Choroid plexus epithelial cell (primary cell): ENCODE measurements at places on chromosomes 1 and 21.

GRCh38 chr1:41743366-41743765 is 175.4 kb downstream of the HIVEP3 start:
- no peak for DNase-seq

DNA sequence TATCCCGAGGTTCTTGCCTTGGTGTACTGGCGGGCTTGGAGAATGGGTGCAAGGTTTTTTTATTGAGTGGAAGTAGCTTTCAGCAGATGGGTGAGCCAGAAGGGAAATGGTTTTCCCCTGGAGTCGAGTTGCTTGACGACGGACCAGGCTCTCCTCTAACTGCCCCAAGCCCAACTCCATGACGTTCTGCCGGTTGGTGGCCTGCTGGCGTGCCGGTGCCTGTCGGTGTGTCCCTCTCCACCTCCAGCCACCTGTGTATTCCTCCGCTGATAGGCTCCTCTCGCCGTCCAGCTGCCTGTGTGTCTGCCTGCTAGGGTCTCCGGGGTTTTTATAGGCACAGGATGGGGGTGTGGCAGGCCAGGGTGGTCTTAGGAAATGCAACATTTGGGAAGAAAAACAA is 34.3 kb upstream of the PTGFRN start:
- DNase-seq = no peak

- DNase-seq = peak; percentile 55
Observed at GRCh38 chr1:12472798-12473551, 145.0 kb downstream of the DHRS3 start.

GRCh38 chr1:2946291-2946690 is 75.0 kb upstream of the ACTRT2 start:
- DNase-seq = no peak

DNA sequence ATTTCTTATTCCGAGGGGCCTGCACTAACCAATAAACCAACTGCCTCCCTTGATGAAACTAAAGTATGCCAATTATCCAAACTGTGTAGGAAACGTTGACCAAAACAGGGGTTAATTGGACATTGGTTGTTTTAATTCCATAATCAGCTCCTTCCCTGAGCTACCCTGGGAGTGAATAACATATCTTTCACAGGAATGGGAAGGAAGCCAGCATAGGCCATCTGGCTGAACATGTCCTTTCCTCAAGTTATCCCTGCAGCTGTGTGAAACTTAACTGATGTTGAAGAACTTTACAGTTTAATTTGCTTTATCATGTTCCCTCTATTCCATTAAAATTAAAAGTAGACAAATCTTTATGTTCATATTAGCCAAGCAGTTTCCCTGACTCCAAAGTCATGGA is 75.4 kb downstream of the NRIP1 start:
- DNase-seq = peak; percentile 63

DNA sequence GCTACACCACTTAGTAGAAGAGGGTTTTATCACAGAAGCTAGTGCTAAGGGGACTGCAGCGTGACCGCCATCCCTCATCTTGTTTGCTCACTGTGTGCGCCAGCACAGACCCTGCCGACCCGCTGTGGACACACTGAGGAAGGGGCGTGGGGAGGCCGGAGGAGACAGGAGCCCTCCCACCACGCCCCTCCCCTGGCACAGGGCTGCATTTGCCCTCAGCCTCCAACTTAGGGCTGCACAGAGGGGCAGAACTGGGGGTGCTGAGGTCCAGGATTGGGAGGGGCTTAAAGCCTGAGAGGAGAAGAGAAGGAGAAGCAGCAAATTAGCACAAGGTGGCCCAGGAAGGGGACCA is 37.2 kb downstream of the RRP1 start:
- no peak for DNase-seq

GRCh38 chr1:192459467-192459866 is 116.1 kb upstream of the RGS1 start:
- DNase-seq = no peak

GRCh38 chr1:62012836-62013235 is 181.8 kb upstream of the L1TD1 start:
- no peak for DNase-seq

GRCh38 chr1:244162786-244163530 is 111.9 kb downstream of the ZBTB18 start:
- DNase-seq = peak; percentile 20

DNA sequence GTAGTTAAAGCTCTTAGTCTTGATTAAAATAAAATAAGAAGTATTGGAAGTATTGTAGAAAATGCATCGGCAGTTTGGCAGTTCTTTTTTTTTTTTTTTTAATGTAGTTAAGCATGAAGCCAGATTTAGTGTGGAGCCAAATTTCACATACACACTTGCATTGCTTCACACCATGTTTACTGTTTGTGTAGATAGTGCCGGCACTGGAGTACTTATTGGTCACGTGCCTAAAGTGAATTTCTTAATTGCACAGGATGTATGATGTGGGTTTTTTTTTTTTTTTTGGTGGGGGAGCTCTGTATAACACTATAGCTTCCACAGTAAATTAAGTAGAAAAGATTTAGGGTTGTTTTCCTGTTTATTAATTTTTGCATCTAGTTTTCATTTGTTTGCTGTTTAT is 21.2 kb upstream of the TMEM61 start:
- no peak for DNase-seq

GRCh38 chr1:3681231-3681897 is 29.0 kb downstream of the TP73 start:
- no peak for DNase-seq

DNA sequence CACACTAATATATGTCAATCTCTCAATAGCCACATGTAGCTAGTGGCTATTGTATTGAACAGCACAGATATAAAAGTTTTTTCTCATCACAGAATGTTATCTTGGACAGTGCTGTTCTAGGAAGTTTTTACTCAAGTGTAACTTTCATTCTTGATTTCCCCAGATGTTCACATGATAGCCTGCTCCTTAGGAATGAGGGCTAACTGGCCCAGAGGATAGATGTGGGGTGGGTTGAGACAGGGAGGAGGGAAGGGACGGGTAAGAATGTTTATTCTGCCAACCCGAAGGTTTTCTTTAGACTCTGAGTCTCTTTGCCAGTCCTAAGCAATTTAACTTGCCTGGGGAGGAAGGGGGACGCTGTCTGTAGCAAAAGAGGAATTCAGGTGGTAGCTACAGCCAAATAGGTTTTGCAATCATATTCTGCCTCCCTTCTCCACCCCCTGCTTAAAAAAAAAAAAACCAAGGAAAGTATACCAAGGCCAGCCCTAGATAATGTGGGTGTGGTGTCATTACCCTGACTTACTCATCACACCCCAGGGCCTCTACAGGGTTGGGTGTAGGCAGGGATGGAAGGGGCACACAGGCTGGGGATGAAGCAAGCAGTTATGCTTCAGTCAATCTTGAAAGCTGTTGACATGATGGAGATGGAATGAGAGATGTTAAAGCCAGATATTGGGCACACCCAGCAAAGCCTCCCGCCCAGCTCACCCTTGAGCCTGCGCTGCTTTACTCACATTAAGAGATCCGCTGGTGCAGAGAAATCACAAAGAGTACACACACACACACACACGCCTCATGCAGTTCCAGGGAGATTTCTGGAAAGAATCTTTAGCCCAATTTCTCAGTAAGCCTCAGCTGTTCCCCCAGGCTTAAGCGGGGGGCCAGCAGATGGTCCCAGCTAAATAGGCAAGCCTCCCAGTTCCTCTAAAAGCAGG is 59.9 kb downstream of the PLXNA2 start:
- DNase-seq = peak; percentile 62

DNA sequence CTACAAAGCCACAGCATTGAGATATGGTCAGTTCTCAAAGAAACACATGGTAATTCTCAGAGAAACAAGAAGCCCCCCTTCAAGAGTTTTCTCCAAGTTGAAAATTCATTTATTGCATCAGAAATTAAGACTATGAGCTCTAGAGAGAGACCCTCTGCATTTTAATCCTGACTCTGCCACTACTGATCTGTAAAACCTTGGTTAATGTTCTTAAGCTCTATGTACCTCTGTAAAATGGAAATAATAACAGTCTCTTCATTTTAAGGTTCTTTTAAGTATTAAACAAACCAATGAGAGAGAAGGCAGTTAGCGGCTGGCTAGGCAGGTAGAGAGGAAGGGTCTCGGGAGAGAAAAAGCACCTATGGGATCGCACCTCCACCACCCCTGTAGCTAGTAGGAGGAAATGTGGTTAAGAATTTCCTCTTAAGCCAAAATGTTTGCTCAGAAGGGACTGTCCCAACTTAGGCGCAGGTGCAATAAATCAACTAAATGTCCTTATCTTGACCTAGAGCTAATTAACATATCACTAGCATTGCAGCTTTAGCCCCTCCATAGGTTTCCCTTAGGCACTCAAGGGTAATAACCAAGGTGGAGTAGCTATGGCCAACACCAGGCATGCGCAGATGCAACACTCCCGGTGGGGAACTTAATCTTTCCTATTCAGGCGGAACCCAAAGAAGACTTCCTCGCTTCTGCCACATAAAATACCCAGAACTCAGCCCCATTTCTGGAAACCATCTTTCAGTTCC is 1685.4 kb downstream of the MRPL39 start:
- no peak for DNase-seq

DNA sequence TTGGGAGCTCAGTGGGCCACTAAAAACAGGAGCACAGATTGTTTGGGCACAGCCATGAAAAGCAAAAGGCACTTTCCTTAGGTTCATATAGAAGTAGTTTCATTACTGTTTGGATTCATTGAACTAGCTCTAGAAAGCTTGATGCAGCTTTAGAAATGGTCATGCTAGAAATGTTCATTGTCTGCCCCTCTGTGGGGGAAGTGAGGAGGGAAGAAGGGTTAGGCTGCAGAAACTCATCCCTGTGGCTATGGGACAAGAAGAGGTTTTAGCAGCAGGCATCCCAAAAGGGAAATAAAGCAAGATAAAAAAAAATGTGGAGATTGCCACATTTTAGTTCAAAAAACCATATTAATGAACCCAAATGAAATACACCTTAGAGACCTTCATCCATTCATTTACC is 359.6 kb upstream of the PTBP2 start:
- DNase-seq = peak; percentile 13

GRCh38 chr1:41171266-41171874 is 70.7 kb downstream of the SCMH1 start:
- no peak for DNase-seq

- DNase-seq = no peak
Observed at GRCh38 chr21:32189688-32190483, 89.0 kb downstream of the MIS18A start.

- DNase-seq = peak; percentile 37
Observed at GRCh38 chr1:20361805-20362381, 71.2 kb downstream of the VWA5B1 start.

DNA sequence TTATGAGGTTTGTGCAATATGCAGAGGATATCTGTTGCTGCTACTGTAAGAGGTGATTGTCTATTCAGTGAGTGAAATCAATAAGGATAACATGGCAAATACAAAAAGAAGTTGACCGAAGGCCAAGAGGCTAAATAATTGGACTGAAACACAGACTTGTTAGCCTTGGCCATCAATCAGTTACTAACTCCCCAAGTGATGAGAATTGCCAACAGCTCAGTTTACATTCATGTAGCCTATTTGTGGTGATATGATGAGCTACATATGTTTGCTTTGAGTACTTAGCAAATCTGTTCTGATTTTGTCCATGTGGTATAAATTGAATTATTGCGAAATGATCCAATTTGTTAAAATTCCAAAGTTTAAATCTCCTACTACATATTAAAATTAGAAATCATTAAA is 68.6 kb upstream of the VAV3 start:
- no peak for DNase-seq

DNA sequence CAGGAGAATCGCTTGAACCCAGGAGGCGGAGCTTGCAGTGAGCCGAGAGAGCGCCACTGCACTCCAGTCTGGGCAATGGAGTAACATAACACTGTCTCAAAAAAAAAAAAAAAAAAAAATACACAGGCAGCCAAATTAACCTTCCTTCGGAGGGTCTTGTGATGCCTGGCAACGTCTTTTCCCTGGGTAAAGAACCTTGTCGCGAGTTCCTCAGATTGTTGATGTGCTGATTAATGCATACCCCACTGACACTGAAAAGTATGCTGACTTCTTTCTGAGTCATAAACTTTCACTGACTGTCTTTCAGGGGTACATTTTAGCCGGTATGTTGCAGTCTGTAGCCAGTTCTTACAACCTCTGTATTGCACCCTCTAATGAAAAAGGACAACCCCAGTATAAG is 95.1 kb upstream of the SOD1 start:
- peak; percentile 79 for DNase-seq

GRCh38 chr1:110890474-110891196 is 17.7 kb downstream of the CD53 start:
- DNase-seq = no peak

GRCh38 chr21:20902998-20903397 is 95.2 kb upstream of the NCAM2 start:
- DNase-seq = no peak

DNA sequence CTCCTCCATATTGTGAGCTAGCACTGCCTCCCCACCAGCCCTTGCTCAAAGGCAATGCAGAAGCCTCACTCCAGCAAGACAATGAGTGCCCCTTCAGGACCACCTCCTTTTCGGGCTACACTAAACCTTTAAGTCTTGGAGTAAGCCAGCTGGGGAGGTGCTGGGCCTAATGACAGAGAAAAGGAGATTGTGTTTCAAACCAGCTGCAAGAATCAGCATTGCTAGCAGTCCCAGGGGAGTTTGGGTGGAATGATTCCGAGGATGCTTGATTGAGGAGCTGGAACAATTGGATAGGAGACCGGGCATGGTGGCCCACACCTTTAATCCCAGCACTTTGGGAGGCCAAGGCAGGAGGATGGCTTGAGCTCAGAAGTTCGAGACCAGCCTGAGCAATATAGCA is 54.1 kb upstream of the GPR37L1 start:
- no peak for DNase-seq
